Stimulated activated CD4-positive, alpha-beta T cell treated with anti-CD3 and anti-CD28 coated beads, Interleukin-4, amount 100 ng/mL, for 4 hours (primary cell): ENCODE measurements at places on chromosomes 11 and 22.
A peak's percentile ranks its signal among the peaks of the same experiment; 100 is the strongest.

- no peak for DNase-seq
These were observed 2.0 kb upstream of the KDELR3 start for GRCh38 chr22:38465673-38466490.

- DNase-seq = no peak
These were observed 139.8 kb downstream of the TTC17 start for GRCh38 chr11:43498561-43498960.

DNA sequence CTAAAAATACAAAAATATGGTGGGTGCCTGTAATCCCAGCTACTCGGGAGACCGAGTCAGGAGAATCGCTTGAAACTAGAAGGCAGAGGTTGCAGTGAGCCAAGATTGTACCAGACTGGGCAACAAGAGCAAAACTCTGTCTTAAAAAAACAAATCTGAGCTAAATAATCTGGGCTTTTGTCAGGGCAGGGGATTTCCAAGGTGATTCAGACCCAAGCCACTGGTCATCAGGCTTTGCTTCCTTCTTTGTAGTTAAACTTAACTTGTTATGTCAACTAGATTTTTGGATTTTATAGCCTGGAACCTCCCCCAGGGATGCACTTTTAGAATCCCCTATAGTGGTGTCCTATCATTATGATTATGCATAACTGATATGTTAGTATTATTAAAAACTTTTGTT is 27.0 kb upstream of the SLC22A8 start:
- DNase-seq = no peak

- DNase-seq = no peak
These were observed 258.2 kb downstream of the BRD1 start for GRCh38 chr22:49569286-49570031.

DNA sequence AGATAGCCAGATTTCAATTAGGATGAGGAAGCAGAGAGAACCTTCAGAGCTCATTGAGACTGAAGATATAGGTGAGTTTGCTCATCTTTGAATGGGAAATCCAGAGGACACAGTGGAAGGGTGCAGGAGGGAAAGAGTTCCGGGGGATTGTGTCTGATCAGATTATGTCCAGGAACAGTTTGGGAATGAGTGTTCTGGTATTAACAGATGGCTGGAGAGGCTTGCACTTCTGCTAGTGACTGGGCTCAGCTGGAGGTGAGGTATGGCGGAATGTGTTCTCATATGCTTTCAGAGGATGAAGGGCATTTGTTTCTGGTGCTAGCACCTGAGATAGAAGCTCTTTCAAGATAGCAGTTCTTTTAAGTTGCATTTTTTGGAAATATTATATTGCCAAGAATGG is 27.6 kb downstream of the ALKBH3 start:
- no peak for DNase-seq

GRCh38 chr11:62108017-62108750 is 15.6 kb upstream of the INCENP start:
- no peak for DNase-seq

GRCh38 chr11:113397821-113398220 is 10.2 kb downstream of the ANKK1 start:
- DNase-seq = no peak

- DNase-seq = no peak
These were observed 123.1 kb upstream of the SLC5A12 start for GRCh38 chr11:26844963-26845362.

DNA sequence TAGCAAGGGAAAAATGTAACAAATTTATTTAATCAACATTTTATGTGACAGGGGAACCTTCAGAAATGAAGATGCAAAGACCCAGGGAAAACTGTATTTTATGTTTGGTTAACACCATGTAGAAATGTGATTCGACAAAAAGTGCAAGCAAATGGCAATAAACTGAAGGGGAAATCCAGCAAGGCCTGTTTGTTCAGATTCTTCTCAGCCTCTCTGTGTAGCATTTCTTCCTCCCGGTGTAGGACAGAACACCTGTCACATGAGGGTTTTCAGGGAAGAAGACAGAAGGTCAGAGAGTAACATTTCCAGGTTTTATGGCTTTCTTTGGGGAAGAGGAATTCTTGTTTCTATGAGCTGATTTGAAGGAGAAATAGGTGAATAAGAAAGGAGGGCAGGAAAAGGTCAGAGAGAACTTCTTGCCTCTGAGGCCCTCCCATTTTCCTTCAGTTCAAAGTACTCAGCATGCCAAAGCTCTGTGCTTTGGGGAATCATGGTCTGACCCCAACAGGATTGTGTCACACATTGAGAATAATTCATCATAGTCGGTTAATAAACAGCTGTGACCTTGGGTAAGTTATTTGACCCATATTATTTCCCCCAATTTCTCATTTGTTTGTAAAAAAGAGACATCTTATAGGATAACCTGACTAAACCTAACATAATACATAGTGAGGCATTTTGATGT is 45.5 kb upstream of the ME3 start:
- no peak for DNase-seq

- no peak for DNase-seq
These were observed 50.8 kb downstream of the HIPK3 start for GRCh38 chr11:33307984-33308383.

- DNase-seq = no peak
These were observed 1430.0 kb downstream of the BRD1 start for GRCh38 chr22:48397531-48398180.

DNA sequence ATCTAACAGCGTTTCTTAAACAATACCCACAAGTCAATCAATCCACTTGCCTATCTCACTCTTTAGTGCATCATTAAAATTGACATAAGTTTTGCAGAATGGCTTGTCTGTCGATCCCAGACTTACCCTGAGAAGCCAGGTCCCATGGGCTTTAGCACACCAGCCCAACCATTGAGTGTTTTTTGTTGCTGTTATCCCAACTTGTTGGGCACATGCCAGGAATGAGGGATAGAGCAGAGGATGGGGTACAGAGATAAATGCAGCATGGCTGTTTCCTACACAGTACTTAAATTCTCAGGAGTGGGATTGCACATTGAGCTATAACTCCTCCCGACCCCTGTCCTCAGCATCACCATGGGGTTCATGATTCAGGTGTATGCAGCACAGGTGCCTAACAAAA is 64.2 kb upstream of the RASSF10 start:
- no peak for DNase-seq

DNA sequence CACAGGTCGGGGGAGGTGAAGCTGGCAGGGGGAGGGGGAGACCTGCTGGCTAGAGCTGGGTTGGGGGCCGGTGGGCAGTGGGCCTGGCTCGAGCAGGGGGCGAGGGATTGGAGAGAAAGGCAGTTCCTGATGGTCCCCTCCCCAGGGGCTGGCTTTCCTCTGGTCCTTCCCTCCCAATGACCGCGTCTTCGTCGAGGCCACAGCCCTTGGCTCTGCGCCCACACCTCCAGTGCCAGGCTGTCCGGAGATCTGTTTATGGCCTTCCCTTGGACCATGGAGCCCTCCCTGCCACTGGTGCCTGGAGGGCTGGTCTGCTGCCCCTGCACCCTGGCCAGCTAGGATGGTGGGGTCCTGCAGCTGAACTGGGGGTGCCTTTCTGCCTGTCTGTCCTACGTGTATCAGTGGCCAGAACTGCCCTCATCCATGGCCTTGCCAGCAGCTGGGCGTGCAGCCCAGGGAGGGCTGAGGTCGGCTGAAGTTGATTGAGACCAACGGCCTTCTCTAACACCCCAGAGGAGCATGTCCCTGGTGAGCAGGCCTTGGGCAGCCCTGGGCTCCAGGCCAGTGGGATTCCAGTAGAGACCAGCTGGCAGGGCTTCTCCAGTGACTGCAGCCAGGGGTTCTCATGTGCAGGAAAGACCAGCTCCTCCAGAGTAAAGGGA is 12.3 kb downstream of the TANGO2 start:
- no peak for DNase-seq

DNA sequence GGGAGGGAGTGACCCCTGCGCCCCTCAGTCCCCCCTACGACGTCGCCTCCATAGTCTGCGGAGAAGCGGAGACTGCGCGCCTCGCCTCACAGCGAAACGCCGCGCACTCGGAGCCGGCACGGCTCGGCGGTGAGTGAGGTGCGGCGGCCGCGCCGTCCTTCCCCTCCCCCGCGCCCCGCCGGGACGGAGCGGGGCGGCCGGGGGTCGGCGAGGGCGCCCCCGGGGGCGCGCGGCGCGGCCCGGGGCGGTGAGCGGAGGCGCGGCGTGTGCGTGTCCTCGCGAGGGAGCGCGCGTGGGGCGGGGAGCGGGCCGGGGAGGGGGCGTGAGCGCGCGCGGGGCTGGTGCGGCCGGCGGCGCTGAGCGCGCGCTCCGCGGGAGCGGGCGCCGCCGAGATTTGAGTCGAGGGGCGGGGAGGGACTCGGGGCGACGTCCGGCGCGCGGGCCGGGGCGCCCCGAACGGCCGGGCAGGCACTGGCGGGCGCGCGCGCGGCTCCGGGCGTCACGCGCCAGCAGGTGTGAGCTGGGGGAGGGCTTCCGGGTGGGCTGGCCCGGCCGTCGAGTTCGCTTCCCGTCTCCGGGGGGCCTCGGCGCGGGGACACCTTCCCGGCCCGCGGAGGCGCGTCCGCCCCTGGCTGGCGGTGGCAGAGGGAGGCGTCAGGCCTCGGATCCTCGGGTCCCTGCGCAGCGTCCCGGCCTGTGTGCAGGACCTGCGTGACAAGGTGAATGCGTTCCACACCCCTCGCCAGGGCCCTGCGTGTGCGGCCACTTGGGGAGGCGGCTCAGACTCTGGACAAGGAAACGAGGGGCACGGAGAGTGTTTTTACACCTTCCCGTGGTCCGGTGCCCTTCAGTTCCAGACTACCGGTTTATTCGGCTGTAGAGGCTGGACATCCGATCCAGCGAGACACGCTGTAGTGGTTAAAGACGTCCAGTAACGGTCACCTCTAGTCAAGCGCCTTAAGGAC is 50.4 kb downstream of the FAM83F start:
- peak; percentile 69 for DNase-seq

DNA sequence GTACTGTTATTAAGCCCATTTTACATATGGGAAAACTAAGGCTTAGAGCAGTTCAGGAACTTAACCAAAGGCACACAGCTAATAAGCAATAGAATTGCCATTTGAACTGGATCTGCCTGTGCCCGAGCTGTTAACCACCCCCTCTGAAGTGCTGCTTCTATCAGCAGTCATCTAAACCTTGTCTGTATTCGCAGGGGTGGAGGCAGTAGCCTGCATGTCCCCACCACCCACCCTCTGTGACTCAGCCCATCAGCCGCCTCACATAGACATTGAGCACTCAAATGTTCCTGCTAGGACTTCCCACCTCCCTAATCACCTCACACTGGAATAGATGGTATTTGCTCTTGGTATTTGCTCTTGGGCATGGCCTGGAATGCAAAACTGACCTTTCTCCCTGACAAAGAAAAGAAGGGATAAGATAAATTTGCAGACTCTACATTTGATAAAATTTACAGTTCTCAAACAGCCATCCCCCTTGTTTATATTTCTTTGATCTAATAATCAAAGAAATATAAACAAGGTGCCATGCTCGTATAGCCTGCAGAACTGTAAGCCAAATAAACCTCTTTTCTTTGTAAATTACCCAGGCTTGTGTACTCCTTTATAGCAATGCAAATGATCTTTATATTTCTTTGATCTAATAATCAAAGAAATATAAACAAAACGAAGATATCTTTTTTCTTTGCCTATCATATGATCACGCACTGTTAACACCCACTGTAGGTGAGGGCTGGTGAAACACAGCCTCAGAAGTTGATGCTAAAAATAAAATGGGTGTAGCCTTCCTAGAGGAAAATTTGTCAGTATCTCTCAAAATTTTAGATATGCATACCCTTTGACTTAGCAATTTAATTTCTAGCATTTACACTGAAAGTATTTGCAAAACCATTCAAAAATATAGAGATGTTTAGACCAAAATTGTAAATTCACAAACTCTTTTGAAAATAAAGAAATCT is 15.9 kb downstream of the DKK3 start:
- no peak for DNase-seq

DNA sequence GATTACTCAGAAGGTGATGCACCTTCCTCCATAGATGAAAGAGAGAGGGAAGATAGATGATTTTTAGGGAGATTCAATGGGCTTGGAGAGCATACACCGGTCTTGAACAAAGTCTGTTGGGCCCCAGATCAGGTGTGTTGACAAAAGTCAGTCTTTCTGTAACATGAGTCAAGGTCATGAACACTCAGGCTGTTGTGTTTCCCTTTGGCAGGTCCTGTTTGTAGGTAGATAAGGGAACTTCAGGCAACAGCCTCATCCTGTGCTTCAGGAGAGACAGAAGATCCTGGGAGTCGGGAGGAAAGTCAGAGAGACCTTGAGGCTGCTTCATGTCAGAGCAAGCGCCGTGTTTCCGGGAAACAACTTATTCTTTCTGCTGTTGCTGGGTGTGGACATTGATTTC is 703.1 kb downstream of the BRD1 start:
- DNase-seq = no peak

GRCh38 chr11:105991888-105992287 is 30.2 kb downstream of the MSANTD4 start:
- DNase-seq = no peak

DNA sequence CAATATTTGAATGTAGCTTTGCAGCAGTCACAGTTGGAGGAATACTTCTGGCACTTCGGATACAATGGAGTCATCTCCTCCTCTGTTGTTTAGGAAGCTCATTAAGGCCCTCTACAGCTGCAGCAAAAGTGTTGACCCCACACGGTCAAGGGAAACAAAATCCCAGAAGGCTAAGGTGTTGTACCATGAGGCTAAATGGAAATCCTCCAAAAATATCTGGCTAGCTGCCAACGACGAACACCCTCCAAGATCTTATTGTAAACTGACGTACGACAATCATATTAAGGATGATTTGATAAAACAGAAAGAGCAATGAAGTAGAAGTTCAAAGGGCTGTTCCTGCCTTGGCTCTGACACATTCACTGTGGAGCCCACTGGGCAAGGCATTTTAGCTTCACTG is 4.0 kb downstream of the POGLUT3 start:
- DNase-seq = no peak

- no peak for DNase-seq
These were observed 97.8 kb downstream of the MYO18B start for GRCh38 chr22:25839755-25840154.

GRCh38 chr11:131370090-131370751 is at the start of gene NTM:
NTM (plus strand) TSS chr11:131370615.
- DNase-seq = no peak

DNA sequence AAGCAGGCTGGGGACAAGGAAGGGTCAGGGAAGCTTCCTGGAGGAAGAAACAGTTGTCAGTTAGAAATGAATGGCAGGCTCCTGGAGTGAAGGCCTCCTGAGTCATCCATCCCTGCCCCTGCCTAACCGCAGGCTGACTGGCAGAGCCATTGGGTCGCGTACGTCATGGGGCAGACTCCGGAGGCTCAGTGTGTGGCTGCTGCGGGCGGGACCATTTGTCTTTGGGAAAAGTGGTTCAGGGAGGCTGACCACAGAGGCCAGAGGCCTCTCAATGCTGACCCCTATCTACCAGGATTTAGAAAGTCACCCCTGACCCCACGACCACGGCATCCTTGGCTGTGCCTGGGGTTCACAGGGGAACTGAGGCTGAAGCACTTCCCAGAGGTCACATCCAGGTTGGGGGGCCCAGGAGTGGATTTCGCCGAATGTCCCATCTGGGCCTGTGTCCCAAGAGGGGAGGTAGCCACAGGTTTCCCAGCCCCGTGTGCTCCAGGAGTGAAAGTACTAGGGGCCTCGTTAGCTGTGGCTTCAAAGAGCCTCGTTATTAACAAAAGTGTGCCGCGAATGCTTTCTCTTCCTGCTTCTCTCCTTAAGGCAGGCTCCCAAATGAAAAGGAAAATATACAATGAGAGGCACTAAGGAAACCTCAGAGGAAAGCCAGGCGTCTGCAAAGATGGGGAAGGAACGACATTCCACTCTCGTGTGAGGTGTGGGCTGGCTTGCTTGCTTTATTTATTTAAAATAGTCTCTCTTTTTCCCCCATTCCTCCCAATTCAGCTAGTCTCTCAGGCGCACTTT is 58.9 kb downstream of the FLRT1 start:
- DNase-seq = no peak

GRCh38 chr11:133263332-133263731 is 269.0 kb downstream of the OPCML start:
- DNase-seq = no peak

- DNase-seq = no peak
These were observed 1057.3 kb downstream of the OPCML start for GRCh38 chr11:132475026-132475425.
